ENCODE measurements at places on chromosomes 13 and 19.

DNA sequence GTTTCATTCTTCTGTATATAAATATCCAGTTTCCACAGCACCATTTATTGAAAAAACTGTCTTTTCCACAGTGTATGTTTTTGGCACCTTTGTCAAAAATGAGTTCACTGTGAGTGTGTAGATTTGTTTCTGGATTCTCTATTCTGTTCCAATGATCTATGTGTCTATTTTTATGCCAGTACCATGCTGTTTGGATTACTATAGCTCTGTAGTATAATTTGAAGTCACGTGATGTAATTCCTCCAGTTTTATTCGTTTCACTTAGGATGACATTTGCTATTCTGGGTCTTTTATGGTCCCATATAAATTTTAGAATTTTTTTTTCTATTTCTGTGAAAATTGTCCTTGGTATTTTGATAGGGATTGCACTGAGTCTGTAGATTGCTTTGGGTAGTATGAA is 11.0 kb upstream of the ZNF823 start:
- DNase-seq = no peak

DNA sequence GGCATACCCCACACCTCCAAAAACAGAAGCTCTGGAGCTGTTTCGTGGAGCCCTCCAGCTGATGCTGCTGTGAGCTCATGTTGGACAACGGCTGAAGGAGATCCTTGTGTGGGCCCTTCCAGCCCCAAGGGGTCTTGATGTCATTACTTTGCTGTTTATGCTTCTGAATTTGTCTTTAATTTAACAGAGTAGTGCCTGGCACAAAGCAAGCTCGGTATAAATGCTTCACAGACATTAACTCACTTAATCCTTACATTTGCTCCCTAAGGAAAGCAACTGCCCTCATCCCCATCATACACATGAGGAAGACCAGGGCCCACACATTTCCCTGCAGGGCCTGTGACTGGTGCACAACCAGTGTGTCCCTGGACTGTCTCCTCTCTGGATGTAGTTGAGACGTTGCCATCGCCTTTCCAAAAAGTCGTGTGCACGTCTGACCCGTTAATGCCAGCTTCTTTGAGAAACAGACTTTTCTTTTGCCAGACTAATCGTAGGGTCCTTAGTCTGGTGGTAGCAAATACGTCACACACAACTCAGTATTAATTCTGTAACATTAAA is 7.6 kb downstream of the COL4A1 start:
- no peak for DNase-seq

- DNase-seq = no peak
These were observed 208.3 kb upstream of the PCDH9 start for GRCh38 chr13:67438465-67438864.

GRCh38 chr13:113802090-113802531 is 43.1 kb downstream of the TMEM255B start:
- DNase-seq = no peak

DNA sequence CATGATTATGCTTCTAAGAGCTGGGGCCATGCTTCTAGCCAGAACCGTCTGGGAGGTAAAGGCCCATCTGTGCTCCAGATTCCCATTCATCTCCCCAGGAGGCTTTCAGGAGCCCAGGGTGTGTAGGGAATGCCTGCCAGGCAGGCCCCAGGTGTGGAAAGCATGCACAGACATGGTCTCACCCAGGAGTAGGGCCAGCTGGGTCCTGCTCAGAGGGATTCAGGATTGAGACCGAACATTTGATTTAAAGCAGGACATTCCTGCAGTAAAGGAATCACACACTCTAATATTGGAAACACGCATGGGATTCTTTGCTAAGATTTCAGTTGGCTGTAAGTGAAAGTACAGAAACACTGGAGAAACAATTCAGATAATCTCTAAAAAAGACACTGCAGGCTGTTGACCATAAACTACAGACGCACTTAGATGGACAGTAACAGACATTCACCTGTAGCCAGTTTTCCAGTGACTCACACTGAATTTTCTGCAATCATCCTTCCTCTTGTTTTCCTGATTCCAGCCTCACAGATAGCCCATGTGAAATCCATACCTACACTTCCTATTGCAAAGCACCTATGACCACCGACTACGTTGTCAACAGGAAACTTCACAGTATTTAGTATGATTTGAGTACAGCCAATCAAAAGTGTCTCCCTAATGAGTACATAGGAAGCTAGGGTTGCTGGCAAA is 257.8 kb downstream of the TBC1D4 start:
- DNase-seq = no peak

- DNase-seq = peak; percentile 94
These were observed 69.8 kb downstream of the SIAH3 start for GRCh38 chr13:45781553-45782326.

GRCh38 chr19:30555075-30555790 is 183.0 kb downstream of the ZNF536 start:
- DNase-seq = no peak

- DNase-seq = no peak
These were observed 484.4 kb upstream of the PCDH20 start for GRCh38 chr13:61900033-61900432.

DNA sequence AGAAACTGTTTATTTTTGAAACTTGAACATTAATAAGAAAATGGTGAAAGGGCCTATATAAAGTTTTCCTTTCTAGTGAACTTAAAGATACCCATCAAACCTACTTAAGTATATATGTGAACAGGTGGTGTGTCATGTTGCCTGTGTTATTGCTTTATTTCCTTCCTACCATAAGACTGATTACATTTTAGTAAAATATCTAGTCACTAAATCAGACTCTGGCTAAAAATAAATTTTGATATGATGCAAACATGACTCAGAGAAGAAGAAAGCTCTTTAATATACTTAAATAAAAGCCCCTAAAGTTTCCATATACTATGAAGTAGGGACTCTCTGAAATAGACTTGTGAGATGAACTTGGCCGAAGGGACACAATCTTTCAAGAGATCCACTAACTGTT is 35.1 kb upstream of the FBXL3 start:
- no peak for DNase-seq

- DNase-seq = no peak
These were observed 47.2 kb downstream of the LYL1 start for GRCh38 chr19:13055213-13056051.

All from NCI-H1105 treated with DMSO at 0.1 percent for 48 hours (cell line).